ENCODE measurements at places on chromosomes 11 and 22.

GRCh38 chr11:131667566-131667965 lies 297.2 kb downstream of the NTM start:
- no peak for DNase-seq

DNA sequence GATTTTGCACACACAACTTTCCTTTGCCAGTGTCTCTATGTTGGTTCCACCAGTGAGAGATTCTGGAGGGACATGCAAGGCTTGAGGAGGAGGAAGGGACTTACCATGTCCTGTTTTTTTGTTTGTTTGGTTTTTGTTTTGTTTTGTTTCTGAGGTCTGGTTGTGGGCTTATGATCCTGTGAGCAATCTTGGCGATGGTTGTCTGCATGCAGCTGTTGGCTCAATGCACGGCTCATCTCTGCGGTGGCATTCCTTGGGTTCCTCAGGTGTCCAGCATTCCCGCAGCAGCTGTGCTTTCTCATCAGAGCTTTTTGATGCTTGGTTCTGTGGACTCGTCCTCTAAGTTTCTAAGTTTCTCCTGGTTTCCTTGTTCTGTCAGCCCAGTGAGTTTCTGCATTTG lies 4.8 kb upstream of the NNMT start:
- DNase-seq: no peak

DNA sequence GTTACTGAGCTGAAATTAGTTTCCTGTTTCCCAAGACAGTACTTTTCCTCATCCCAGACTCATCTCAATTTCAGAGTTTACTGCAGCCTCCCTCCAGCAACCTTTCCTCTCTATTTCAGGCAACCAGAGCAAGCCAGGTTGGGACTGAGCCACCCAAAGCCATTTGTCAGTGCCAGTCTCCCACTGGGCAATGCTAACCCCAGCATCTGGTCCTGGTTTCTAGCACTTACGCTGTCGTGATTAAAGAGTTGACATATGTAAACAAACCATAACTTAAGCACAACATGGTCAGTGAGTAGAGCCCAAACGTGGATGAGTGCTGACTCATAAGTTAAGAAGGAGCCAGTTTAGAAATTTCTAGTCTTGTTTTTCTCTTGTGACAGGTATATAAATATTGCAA lies 119.6 kb upstream of the BLID start:
- no peak for DNase-seq

DNA sequence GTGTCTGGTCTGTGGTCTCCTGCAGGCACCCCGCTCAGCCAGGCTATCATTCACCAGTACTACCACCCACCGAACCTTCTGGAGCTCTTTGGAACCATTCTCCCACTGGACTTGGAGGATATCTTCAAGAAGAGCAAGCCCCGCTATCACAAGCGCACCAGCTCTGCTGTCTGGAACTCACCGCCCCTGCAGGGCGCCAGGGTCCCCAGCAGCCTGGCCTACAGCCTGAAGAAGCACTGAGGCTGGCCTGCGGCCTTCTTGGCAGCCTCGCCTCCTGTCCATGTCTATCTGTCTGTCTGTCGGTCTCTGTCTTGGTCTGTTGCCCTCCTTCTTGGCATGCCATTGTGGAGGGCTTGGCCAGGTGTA lies 27.9 kb downstream of the INCENP start:
- DNase-seq: no peak

DNA sequence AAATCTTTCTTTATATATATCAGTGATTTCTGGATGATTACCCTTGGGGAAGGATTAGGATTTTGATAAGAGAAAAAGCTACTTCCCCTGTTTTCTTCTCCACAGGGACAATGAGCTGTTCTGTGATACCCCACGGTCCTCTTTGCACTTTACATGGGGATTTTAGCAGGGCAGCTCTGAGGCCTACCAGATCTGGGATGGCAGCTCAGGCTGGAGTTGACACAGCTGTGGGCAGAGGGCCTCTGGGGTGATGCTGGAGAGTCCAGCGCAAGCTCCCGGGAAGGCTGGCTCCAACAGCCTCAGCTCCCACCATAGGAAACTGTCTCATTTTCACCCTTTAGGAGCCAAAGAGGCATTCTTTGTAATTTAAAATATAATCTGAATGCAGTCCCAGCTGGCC lies 383.8 kb upstream of the NARS2 start:
- DNase-seq: no peak

- no peak for DNase-seq
Measured at GRCh38 chr11:17630936-17631335, 83.9 kb downstream of the OTOG start.

DNA sequence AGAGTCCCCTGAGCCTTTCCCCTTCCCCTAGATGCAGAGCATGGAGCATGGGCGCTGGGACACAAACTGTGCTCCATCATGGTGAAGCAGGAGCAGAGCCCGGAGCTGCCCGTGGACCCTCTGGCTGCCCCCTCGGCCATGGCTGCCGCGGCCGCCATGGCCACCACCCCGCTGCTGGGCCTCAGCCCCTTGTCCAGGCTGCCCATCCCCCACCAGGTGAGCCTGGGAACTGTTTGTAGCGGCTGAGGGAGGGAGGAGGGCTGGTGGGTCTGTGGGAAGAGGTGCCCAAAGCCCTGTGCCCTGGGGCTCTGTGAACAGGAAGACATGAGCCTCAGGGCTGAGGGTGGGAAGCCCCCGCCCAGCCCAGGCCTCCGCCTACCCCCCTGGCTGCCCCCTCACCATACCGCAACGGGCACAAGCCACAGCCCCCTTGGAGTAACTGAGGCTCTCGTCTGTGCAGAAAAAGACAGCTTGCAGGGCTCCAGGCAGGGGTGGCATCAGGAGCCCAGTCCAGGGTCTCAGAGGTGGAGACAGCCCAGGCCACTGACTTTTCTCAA lies 30.4 kb downstream of the CREB3L1 start:
- DNase-seq: no peak

DNA sequence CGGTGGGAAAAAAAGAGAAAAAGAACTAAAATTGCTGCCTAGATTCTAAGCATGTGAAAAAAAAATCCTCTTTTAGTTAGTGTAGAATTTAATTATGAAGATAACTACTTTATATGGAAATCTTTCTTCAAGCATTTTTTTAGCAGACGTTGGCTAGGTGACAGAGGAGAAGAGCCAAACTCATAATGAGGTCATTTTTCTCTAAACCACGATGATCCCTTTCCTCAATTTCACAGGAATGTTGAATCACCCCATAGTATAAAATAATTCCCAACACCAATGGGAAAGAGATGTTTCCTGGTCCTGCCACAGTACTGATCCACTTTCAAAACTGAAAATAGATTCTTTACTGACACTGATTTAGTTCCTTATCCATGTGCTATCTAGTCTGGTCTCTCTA lies 319.8 kb downstream of the DLG2 start:
- DNase-seq: no peak

DNA sequence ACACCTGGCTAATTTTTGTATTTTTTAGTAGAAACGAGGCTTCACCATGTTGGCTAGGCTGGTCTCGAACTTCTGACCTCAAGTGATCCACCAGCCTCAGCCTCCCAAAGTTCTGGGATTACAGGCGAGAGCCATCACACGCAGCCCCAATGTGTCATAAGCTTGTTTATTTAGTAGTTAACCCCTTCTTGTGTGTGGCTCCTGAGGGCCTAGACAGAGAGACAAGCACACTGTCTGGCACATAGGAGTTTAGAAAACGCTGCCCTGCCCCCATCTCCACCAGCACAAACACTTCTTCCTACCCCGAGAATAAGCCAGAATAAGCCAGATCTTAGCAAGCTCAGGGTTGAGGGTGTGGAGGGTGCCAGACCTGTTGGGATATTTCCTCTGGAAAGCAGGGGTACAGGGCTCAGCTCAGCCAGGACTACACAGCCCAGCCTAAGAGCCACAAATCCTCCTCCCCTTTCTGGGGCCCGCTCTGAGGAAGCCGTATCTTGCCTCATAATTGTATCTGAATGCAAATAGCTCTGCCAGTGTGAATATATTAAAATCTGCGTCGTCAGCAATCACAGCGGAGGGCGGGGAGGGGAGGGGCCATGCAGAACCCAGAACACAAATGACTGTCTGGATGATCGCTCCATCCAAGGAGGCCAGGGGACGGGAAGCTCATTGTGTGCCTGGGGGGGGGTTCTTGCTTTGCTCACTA lies 247.3 kb downstream of the MN1 start:
- no peak for DNase-seq

Measured in NCI-H2227 treated with DMSO at 0.1 percent for 48 hours (cell line).